Cortex of kidney (tissue), 1 donor: ENCODE measurements at places on chromosomes 1 and 21.

- no peak for DNase-seq
Measured at GRCh38 chr1:177909416-177909815, 60.4 kb downstream of the SEC16B start.

GRCh38 chr1:53684741-53685140 lies 54.2 kb downstream of the GLIS1 start:
- no peak for DNase-seq

- no peak for DNase-seq
Measured at GRCh38 chr1:202944438-202944921, 13.6 kb downstream of the ADIPOR1 start.

GRCh38 chr1:53398576-53399365 lies 60.4 kb upstream of the DMRTB1 start:
- no peak for DNase-seq

DNA sequence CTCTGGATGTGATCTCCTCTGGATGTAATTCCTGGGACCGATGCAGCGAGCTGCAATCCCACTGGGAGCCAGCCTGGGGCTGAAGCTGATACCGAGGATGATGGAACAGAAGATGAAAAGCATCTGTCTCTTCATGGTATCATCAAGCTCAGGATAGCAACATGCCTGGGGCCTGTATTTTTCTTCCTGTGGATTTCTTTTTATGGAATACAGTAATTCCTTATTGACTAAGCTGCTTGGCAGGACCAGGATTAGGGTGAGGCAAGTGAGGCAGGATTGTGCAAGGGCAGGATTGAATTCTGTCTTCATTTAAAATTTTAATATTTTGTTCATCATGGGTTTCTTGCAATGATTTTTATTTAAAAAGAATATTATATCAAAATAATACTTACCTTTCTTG lies 86.6 kb downstream of the SLC25A24 start:
- DNase-seq: no peak

- no peak for DNase-seq
Measured at GRCh38 chr1:15714406-15715136, 21.5 kb upstream of the SLC25A34 start.

DNA sequence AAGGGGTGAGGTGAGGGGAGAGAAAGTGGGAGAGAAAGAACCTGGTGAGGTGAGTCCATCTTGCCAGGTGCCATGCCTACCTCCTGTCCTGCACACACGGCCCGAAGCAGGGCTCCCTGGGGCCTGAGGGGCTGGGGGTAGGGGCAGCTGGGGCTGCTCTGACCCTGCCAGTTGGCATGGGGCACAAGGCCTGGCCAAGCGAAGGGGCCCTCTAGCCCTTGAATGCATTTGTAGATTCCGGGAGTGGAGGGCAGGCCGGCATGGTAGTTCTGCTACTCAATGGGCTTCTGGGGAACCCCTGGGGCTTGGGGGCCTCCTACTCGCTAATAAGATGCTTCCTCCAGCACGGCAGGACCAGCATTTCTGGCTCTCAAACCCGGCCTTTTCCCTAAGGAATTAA lies 3.6 kb upstream of the PRDM16 start:
- no peak for DNase-seq

GRCh38 chr1:151238467-151238739 lies 16.1 kb upstream of the PSMD4 start:
- DNase-seq: no peak

DNA sequence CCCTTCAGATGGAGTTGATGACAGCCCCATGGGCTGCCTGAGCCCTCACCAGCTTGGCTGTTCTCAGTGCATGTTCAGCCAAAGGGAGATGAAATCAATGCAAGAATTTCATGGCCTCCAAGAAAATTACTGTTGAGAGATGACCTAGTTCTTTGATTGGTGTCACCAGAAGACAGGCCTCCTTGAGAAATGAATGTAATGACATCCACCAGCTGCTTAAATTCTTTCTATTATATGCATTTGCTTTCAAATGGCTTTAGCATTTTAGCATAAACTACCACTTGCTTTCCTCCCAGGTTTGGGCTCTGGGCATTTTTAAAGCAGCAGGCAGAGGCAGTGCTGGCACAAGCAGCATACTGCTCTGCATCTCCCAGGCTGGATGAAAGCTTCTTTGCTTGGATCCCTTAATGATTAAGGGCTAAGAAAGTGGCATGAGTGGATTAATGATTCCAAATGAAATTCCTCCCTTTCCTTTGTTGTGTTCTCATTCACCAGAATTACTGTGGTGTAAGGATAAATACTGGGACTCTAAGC lies 278.4 kb downstream of the ZNF326 start:
- DNase-seq: no peak

DNA sequence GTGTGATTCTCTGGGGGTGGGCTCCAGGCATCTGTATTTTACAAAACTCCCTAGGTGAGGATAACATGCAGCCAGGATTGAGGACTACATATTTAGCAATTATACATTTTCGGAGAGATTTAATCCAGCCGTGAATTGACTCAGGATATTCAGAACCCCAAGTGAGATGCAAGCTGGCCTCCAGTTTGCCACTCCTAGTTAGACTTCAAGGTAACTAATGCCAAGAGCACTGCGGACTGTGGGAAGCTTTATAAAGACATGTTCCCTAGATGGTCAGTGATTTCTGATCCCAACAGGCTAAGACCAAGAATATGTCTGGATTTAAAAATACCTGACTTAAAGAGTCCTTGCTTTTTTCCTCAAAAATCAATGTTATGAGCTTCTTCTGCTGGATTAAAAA lies 308.5 kb downstream of the NTNG1 start:
- DNase-seq: no peak

DNA sequence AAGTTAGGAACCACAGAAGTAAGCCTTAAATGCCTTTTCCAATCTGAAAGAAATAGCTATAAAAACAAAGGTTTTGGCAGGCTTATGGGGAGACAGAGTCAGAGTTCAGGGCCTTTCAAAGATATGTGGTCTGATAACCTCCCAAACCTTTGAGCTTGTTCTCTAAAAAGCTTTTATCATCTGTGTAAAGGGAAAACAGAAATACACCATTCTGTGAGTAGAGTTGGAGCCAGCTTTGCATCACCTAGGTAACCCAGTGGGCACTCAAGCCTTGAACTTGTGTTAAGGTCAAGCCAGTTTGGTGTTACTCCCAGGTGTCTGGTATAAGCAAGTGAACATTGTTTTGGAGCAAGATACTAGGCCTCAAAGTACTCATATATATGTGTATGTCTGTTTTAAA lies 50.1 kb downstream of the LAMC1 start:
- DNase-seq: no peak

GRCh38 chr1:207316141-207316540 lies 5.3 kb upstream of the CD55 start:
- no peak for DNase-seq

DNA sequence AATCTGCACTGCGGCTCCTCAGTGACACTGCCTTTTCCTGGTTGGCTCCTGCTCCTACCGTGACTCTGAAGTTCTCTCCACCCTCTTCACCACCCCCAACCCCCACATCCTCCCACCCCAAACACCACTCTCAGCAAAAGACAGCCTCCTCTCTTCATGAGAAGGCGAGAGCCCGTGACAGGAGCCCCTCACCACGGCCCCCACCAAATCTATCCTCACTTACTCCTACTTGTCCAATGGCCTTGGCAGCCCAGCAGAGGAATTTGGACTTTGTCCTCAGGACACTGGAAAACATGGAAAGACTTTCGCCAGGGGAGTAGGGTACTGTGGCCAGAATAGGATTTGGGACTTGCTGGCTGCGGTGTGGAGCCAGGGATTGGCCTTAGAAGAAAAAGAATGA lies 6.9 kb downstream of the TMEM125 start:
- no peak for DNase-seq

DNA sequence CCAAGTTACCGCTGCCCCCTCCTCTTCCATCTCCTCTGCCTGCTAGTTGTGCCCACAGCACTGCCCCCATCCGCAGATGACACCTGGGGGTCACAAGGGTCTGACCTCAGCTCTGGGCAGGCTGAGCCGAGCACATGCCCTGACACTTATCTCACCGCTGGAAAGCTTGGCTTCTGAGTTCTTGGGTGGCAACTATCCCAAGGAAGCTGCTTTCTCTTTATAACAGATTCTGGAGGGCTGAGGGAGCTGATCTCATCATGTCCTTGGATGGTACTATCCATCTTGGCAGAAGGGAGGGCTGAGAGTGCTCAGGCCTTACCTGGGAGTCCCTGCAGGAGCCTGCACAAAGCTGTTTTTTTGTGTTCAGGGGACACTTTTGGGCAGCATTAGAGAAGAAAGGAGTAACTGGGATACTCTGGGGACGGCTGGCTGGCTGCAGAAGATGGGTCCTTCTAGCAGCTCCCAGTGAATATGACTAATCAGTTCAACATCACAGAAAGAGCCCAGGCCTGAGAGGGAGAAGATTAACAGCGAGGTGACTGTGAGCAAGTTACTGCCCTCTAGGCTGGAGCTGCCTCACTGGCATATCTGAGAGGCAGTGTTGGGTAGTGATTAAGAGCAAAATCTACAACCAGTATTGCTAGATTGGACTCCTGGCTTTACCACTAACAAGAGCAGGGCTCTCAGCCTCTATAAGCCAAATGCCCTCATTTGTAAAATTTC lies 71.6 kb downstream of the PLXNA2 start:
- no peak for DNase-seq

- DNase-seq: no peak
Measured at GRCh38 chr1:204692841-204693356, 7.4 kb upstream of the LRRN2 start.

DNA sequence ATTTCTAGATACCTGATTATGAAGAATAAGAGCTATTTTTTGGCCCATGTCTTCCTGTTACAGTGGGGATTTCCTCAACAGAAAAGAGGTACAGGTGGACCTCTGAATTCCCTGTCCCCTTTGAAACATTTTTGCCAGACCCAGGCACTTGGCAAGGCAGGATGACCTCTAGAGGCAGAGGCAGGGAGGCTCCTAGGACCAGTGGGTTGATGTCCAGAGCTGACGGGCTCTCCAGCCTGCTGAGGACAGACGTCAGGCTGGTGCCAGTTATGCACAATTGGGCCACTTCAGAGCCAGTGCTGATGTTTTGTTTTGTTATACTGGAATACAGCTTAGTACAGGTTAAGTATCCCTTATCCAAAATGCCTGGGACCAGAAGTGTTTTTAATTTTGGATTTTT lies 18.5 kb upstream of the A3GALT2 start:
- DNase-seq: no peak

DNA sequence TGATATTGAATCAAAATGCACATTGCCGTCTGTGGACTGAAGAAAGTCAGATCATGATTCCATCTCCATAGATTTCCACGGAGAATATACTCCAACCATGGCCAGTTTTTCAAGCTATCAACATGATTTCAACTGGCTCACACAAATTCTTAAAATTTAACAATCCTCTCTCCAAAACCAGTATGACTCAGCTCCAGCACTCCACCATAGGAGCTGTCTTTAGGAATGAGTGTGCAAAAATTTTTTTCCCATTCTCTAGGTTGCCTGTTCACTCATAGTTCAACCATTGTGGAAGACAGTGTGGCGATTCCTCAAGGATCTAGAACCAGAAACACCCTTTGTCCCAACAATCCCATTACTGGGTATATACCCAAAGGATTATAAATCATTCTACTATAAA lies 40.8 kb downstream of the RGL1 start:
- DNase-seq: no peak

DNA sequence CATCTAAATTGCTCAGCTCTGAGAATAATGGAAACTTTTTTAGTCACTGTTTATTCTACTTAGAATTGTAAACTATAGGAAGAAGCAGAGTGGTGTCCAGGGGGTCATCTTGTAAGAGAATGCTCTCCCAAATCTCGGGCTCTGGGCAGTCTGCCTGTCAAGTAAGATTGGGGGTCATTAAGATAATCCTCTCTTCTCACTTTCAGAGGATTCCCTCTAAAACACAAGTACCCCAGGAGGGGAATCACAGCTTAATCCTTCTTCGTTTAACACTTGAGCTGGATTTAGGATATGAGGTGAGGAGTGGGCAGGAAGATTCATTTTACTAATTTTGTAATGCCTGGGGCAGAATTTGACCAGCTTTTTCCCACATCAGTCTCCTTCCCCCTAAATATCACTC lies 81.2 kb downstream of the RPS6KA1 start:
- no peak for DNase-seq

- no peak for DNase-seq
Measured at GRCh38 chr1:85453640-85454194, 11.2 kb downstream of the DDAH1 start.

DNA sequence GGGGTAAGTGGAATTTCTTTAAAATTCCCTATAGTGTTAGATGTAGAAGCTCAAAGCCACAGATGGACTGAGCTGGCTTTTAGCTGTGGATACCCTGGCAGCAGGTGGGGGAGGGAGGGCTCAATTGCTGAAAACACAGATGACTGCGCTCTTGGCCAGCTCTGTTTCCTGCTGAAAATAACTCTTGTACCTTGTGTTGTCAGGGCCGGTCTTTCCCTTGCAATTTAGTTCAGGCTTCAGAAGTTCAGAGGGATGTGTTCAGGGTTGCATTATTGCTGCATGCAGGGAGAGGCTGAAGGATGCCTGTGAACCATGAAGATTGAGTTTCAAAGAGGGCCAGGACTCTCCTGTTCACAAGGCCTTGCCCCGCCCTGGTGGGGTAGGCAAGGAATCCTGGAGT lies 58.1 kb upstream of the GCLM start:
- DNase-seq: no peak

GRCh38 chr1:54339126-54339525 lies 67.1 kb downstream of the SSBP3 start:
- no peak for DNase-seq

DNA sequence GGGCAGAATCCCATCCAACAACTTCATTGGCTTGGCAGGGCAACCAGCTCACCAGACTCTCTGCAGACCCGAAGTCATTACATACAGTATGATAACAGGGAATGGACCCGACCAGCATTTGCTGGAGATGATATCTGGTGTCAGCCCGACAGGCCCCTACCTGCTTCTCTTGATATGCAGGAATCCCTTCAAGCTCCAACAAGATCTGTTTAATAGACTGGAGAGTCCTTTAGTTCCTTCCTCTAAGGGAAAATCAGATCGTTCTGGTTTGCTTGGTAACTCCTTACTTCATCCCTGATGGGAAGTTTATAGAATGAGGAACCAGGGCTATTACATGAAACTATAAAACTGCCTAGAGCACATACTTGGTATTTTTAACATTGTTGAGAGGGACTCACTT lies 61.2 kb downstream of the EDARADD start:
- DNase-seq: no peak

GRCh38 chr1:3181956-3182355 lies 113.0 kb downstream of the PRDM16 start:
- DNase-seq: no peak

DNA sequence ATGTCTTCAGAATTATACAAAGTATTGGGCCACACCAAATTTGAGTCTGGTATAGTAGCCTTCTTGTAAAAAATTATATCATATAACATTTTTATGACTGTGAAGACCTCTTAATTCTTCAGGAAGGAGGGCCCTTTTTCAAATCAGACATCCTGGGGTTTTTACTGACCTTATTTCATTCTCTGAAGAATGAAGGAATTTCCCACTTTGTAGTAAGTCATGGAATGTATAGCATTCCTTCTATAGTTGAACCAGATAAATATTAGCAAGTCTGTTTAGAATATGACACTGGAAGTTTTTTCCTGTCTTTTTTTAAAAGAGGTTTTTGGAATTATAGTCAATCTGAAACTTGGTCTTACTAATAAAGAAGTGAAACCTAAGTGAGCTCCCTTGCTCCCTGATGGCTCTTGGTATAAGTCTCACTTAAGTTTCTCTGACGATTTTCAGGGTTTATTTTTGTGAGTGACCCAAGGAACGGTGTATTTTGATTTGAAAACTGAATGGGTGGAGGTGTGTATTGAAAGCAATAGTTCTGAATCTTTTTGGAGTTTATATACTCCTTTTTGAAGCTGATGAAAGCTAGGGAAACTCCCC lies 23.7 kb downstream of the SNX27 start:
- no peak for DNase-seq

- no peak for DNase-seq
Measured at GRCh38 chr1:208030288-208031091, 119.6 kb upstream of the CD34 start.
